ENCODE measurements at places on chromosomes 12 and 14.

DNA sequence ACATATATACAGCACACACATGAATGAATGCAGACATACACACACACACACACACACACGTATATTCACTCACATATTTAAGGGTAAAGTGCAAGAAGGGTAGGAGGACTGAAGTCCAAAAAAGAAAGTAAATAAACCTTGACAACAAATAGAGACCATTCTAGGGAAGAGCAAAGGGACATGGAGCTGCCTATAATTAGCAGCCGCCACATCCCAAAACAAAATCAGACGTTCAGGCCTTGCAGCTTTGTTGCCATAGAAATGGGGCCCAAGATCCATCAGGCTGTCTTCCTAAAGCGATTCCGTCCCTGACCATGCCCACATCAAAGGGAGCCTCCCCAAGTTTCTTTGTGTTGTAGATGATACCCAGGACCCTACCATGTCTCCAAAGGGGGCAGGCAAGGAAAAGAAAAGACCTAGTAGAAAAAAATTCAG, 703.5 kb upstream of the TBX3 start:
- no peak for DNase-seq

- DNase-seq: no peak
Observed at GRCh38 chr14:89842837-89843236, 111.7 kb downstream of the EFCAB11 start.

DNA sequence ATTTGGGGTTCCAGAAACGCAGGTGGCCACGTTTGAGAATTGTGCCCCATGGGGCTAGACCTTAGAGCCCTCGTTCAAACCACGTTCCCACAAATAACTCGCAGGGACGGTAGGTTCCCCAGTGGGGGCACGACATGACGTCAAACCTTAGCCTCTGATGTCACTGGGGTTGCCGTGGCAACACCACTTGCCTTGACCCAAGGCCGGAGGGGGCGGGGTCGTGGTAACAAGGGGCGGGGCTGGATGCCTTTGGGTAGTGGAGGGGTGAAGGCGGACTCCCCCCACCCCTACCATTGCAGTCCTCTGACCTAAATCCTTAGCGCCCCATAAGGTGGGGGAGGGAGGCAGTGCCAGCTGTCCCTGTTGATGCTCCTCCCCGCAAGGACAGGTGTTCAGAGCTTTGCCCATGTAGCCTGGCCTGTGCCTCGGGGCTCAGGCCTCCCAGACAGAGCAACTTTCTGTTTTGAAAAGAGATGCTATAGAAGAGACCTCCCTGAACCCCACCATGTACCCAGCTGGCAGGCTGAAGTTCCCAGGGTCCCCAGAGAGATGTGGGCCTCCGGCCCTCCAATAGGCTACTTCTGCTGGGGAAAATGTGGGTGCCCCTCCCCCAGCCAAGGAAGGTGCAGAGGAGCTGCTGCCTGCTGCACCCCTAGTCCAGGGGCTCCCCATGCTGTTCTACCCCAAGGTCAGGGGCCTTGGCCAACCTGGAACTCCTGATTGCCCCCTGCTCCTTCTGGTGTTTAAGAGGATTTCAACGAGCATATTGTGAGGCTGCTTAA, 1.9 kb downstream of the FAM222A start:
- peak; percentile 54 for DNase-seq

DNA sequence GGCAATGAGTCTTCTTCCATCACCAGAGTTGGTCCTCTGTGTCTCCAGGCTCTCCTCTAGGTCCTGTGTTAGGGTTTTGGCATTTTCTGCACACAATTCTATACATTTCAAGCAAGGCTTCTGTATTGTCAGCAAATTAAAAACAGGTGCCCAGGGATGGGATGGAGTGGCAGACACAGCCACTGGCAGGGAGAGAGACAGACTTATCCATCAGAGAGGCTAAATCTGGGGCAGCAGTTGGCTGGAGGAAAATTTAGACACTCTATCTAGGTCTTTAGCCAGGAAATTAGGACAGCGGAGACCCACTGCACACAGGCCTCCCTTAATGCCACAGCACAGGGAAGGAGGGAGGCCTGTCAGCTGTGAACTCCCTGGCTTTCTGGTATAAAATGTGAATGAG, 20.2 kb downstream of the PLEKHD1 start:
- no peak for DNase-seq

GRCh38 chr12:8065991-8066594, at the start of gene C3AR1:
Gene C3AR1 (minus strand): TSS chr12:8066359. CDS start chr12:8060185, 6,174 bp downstream.
- DNase-seq: no peak

DNA sequence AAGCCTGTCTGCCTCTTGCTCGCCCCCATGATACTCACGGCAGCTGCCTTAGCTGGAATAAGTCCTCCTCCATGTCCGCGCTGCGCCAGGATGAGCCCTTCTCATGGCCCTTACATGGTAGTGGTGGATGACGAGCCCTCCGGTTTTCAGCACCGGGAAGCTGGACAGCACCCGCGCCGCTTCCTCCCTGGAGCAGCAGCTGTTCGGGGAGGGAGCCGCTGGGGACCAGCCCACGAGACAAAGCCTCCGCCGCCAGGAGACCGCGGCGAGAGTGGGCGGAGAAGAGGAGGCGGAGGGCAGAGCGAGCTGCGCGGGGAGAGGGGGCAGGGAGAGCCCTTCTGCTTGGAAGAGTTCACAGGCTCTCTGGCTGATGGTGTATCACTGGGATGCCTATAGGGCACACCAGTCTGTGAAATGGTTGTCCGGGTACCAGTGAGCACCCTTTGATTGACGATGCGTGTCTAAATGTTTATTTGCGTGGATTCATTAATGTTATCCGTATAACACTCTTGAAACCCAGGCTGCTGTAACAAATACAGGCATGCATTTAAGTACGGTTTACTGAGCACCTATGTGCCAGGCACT, at the start of gene SVOP:
SVOP (minus strand) TSS at position 273 of the 585 bp plus-strand sequence; CDS start at position 73, 200 bp downstream.
- DNase-seq: peak; percentile 71

- DNase-seq: no peak
Observed at GRCh38 chr12:130685250-130685787, 30.8 kb downstream of the RIMBP2 start.

DNA sequence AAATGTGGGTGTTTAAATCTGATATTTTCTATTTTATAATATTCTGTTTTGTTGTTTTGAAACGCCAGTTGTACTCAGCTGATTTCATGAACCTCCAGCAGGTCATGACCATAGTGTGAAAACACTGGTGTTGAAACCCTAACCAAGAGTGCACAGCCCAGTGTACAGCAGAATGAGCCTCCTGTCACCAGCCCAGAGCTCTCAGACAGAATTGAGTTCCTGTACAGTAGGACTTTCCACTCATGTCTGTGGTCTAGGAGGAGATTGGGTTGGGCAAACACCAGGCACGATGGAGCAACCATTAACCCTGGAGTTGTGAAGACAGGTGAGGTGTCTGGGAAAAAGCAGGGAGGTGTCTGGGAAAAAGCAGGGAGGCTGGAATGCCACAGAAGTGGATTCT, 908.8 kb downstream of the VRK1 start:
- no peak for DNase-seq

- no peak for DNase-seq
Observed at GRCh38 chr14:89773151-89773550, 181.4 kb downstream of the EFCAB11 start.

DNA sequence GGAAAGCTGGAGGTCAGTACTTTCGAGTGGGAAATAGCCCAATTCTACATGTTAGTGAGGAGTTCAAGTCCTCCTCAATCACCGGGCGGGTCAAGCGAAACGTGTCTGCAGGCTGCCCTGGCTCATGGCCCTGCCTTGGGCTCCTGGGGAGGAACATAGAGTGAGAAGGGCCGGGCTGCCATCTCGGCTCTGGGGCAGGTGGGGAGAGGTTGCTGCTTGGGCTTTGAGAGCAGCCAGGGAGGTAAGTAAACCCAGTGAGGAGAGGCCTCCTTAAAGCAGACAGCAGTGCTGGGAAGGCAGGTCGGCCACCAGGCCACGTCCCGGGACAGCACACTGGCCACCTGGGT, 32.0 kb upstream of the UBC start:
- no peak for DNase-seq

- no peak for DNase-seq
Observed at GRCh38 chr14:94646481-94646880, 34.3 kb downstream of the SERPINA3 start.

- DNase-seq: no peak
Observed at GRCh38 chr14:99424306-99424877, 56.3 kb downstream of the SETD3 start.

GRCh38 chr14:68741477-68741791, 51.4 kb downstream of the ZFP36L1 start:
- DNase-seq: no peak

GRCh38 chr14:61774861-61775260, 12.6 kb downstream of the SNAPC1 start:
- no peak for DNase-seq

DNA sequence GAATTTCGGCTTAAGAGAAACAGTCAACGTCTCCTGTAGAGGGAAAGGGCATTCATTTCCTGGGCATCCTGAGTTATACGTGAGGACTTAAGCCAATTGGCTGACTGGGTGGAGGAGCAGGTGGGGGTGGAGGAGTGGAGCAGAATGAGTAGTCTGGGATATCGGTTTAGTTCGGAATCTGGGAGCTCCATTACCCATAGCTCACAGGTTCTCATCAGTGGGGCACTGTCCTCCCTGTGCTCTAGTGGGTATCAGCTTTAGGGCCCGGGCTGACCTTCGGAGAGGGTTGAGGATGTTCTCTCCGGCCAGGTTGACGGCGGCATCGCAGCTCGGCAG, 704 bp downstream of the SDR39U1 start:
- no peak for DNase-seq

GRCh38 chr14:39350866-39351265, 81.4 kb downstream of the FBXO33 start:
- DNase-seq: no peak

DNA sequence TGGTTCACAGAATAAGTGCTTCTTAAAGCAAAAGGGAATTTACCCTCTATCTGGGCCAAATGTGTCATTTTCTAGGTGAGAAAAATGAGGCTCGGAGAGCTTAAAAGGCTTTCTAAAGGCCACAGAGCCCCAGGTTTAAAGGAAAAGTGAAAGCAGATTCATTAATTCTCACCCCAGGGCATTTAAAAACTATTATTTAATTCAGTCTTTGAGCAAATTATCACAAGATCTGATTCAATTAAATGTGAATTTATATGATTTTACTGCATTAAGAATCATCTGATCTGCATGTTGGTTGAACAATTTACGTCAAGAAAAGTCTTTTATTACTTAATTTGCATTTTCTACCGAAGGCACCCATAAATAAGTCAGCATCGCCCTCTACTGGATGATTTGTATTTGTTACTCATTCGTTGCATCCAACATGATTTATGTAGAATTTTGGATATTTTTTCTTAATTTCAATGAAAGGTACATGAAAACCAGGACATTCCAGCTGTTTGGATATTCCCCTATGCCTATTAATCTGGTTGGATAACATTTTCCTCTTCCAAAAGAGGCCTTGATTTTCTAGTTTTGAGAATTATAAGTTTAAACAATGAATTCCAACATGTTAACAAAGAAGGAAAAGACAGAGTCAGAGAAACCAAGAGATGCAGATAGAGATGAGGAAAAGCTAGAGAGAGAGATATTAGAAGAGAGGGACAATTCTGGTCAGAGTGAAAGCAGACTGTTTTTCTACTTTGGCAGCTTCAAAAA, 19.1 kb upstream of the DHRS7 start:
- peak; percentile 31 for DNase-seq

GRCh38 chr14:35807131-35807961, 1.7 kb downstream of the RALGAPA1 start:
- DNase-seq: no peak

DNA sequence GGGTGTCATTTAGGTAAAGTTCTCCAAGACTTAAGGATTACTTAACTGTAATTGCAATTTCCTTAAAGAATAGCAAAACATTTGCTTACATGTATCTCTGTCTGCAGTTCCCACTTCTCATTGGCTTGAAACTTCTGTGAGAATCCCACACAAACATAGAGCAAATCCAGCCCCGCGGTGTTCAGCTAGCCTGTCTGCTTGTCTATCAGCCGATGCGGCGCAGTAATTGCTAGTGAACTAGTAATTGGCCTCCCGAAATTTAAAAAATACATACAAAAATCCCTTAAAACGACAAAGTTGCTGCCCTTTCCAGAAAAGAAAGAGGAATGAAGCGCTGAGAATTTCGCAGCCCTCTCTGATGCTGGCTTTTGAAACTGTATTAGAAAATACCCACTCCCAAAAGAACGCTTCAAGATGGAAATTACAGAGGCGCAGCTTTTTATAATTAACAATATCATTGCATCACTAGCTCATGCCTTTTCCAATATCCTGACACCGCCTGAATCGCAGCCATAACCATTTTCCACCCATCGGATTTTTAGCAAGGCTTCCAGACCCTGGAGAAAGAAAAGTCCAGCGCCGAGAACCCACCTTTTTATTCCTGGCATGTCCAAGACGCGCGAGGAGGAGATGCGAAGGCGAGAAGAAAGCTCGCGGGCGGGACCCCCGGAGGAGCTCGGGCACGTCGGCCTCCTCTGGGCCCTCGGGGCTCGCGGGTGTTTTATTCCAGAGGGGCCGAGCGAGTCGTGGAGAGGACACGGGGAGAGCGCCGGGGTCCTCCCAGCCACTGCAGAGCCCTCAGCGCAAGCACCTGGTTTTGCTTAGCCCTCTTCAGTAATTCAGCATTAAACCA, 646 bp downstream of the FBLN5 start:
- DNase-seq: no peak

GRCh38 chr14:101201535-101202151, 298.1 kb upstream of the RTL1 start:
- DNase-seq: no peak

DNA sequence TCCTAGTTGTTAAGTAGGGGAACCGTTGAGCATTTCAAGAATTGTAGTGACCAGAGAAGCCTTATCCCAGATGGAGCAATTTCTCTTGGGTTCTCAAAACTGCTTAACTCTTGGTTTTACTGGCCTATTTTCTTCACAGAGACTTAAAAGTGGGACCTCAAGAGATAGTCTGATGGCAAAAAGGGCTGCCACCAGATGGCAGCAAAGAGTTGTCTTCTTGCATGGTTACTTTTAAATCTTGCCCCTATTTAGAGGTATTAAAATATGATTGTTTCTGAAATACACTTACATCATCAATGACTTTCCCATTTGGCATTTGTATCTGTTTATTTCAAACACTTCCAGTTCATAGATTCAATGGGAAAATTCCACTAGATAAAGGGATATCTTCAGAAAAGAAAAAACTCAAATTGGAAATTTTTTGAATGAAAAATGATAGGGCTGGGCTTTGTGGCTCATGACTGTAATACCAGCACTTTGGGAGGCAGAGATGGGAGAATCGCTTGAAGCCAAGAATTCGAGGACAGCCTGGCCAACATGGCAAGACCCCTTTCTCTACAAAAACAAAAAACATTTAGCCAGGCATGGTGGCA, 69.9 kb upstream of the CNTN1 start:
- peak; percentile 49 for DNase-seq

GRCh38 chr12:57027011-57027804, 10.9 kb upstream of the TAC3 start:
- DNase-seq: no peak

DNA sequence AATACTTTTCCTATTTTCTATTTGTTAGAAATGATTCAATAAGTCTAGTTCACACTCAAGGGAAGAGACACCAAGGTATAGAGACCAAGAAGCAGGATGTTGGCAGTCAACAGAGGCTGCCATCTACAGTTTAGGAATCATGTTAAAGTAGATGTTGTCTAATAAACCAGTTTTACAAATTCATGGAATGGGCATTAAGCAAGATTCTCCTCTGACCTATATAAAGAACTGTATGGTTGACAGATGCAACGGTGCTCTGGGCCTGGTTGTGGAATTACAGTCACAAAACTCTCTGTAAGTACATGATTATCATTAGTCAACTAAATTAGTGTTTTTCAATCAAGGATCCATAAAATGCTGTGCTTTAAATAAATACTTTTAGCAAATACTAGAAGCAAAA, 475.1 kb downstream of the NAV3 start:
- DNase-seq: no peak

GRCh38 chr14:73728717-73729330, 14.6 kb upstream of the PNMA1 start:
- peak; percentile 40 for DNase-seq
